ENCODE measurements at places on chromosomes 1 and 21.

GRCh38 chr1:1763657-1764621, 14.3 kb downstream of the NADK start:
- peak; percentile 72 for DNase-seq

- DNase-seq = no peak
Observed at GRCh38 chr1:206786212-206786886, 14.1 kb upstream of the IL10 start.

DNA sequence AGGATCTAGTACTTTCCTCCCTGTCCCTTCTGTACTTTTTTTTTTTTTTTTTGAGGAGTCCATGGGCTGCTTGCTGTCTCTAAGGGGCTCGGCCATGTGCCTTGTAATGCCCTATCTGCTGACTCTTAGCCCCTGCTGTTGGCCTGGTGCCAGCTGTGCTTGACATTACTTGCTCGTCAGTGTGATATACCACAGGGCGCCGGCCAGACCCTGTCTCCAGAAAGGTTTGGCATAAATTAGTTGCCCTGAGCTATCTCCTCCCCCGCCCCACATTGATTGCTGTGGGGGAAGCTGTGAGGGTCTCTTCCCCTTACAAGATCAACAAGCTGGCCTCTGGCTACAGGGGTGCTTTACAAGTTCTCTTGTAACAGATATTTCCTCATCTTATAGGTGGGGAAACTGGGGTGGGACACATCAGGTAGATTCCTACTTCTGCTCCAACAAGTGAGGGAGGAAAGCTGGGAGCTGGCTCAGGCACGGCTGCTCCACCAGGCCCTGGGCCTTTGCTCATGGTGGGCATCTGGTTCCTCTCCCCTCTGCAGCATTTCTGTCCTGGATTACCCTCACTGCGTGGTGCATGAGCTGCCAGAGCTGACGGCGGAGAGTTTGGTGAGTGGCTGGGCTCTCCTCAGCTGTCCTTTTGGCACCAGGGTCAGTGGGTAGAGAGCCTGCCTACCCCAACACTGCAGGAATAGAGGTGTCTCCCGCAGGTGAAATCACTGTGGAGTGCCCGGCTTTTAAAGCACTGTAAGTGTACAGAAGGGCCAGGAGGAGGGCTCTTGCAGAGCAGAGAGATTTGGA, 15.6 kb downstream of the STRIP1 start:
- no peak for DNase-seq

GRCh38 chr1:87358219-87358618, 29.5 kb downstream of the LMO4 start:
- DNase-seq = no peak

- DNase-seq = no peak
Observed at GRCh38 chr1:162734047-162734446, 56.5 kb upstream of the HSD17B7 start.

DNA sequence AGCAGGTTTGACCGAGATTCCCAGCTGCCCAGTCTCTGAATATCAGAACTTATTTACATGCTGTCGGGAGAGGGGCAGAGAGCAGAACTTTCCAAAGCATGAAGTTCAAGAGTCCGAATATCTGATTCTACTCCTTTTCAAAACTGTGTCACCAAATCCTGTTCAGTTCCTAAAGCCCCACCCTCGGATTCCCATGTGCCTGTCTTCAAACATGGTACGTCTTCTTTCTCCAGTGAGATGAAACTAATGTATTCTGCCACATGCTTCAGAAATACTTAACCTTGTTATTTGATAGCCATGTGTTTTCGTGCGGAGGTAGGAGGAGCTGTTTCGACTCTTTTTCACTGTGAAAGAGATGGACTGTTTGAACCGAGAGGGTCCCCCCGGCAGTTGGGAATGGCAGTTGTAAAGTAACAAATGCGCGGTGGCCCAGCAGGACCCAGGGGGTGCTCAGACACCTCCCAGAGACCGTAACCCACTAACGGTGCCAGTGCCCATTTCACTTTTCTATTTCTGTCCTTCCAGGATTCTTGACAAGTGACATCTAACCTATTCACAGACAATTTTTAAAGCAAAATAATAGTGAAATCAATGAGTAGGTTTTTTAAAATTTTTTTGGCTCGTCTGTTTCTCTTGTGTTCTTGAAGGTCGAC, 67.2 kb downstream of the ZBTB18 start:
- no peak for DNase-seq

GRCh38 chr1:115661157-115661556, 19.4 kb downstream of the VANGL1 start:
- DNase-seq = no peak

- DNase-seq = no peak
Observed at GRCh38 chr1:170856455-170856854, 78.9 kb upstream of the MROH9 start.

- DNase-seq = no peak
Observed at GRCh38 chr21:46286648-46287002, 483 bp downstream of the YBEY start.

DNA sequence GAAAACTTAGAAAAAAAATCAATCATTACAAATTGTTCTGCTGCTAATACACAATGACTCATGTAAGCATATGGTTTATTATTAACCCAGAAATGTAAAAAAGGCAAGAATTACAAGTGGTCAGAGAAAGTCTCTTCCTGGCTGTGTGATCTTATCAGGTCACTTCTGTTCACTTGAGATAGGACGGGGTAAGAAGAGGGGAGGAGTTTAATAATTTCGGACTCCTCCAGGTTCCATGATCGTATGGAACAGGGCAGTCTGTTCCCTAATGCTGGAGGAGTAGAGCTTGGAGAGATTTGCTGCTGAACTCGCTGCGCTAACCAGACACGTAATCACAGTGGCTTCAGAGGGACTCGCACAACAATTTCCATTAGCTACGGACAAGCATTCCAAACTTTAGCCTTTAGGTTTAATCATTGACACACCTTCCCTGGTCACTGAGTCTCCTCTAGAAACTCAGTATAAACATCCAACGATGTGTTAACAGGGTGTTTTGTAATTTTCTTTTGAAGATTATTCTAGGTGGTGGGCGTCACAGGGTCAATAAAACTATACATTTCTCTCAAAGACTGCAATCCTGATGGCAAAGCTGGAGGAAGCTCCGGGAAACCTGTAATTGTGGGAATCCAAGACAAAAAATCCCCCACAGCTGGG, 1.3 kb downstream of the CRYZ start:
- DNase-seq = no peak

DNA sequence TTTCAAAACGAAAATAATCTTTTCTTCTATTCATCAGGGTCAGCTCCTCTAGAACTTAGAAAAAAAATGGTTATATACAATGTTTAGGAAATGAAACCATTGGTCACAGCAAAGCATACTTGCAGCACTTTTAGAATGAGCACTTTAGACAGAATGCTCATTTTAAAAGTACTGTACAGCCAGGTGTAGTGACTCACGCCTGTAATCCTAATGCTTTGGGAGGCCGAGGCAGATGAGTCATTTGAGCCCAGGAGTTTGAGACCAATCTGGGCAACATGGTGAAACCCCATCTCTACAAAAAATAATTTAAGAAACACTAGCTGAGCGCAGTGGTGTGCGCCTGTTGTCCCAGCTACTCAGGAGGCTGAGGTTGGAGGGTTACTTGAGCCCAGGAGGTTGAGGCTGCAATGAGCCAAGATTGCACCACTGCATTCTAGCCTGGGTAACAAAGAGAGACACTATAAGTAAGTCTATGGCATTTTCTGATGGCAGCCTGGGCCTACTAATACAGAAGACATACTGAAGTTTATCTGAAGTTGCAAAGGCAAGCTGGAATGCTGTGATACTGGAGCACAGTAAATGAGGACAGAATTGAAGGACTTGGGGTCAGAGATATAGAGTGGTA, 48.9 kb upstream of the ZNF326 start:
- DNase-seq = no peak

DNA sequence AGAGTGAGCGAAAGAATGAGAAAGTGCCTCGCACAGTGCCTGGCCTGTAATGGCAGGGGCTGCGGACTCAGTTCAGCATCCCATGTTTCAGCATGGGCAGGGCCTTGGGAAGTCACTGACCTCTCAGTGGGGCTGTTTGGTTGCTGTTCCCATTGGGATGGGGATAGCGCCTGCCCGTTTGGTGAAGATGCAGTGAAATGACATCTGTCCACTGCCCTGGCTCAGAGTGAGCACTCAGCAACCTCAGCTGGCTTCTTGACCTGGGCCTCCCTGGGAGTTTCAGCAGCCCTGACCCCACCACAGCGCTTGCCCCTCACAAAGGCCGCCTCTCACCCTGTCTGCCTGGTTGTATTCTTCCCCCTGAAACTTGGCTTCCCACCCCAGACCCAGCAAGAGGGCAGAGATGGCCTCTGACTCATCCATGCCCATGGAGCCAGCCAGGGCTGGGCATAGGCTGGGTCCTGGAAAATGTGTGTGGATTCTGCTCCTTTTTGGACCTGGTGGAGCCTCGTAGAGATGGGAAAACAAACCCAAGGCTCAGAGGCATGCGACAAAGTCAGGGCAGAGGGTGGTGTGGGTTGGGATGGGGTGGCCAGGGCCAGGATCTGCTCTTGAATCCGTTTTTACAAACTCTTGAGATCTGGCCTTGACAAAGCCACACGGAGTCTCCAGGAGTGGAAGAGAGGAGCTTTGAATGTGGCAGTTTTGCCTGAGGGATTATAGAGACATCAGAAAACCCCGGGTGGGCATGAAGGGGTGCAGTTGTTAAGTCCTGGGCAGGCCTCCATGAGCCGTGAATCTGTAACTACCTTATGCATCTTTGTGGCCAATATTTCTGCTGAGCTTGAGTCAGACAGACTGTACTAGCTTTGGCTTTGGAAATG, 1.2 kb downstream of the XKR8 start:
- no peak for DNase-seq

GRCh38 chr1:168933141-168933805, 173.2 kb upstream of the ATP1B1 start:
- DNase-seq = no peak

- no peak for DNase-seq
Observed at GRCh38 chr1:210446479-210446878, 117.8 kb downstream of the HHAT start.
